ENCODE measurements at places on chromosomes 12 and 14. TPM values are rescaled to one million over a fixed set of nuclear protein-coding genes. Genes with fewer than 3 reads are reported as not detected.

Gene STAB2
- not detected for polyA plus RNA-seq

Gene TEX52
- not detected for polyA plus RNA-seq

Gene PGF
- 4.4 TPM for polyA plus RNA-seq

Gene NFE2
- 0.25 TPM for polyA plus RNA-seq

Gene SERPINA12
- polyA plus RNA-seq: not detected

Gene UTP20
- polyA plus RNA-seq: 7.3 TPM

Gene ARHGAP9
- 1.0 TPM for polyA plus RNA-seq

Gene PDZRN4
- 0.02 TPM for polyA plus RNA-seq
